ENCODE measurements at places on chromosomes 3 and 15.

DNA sequence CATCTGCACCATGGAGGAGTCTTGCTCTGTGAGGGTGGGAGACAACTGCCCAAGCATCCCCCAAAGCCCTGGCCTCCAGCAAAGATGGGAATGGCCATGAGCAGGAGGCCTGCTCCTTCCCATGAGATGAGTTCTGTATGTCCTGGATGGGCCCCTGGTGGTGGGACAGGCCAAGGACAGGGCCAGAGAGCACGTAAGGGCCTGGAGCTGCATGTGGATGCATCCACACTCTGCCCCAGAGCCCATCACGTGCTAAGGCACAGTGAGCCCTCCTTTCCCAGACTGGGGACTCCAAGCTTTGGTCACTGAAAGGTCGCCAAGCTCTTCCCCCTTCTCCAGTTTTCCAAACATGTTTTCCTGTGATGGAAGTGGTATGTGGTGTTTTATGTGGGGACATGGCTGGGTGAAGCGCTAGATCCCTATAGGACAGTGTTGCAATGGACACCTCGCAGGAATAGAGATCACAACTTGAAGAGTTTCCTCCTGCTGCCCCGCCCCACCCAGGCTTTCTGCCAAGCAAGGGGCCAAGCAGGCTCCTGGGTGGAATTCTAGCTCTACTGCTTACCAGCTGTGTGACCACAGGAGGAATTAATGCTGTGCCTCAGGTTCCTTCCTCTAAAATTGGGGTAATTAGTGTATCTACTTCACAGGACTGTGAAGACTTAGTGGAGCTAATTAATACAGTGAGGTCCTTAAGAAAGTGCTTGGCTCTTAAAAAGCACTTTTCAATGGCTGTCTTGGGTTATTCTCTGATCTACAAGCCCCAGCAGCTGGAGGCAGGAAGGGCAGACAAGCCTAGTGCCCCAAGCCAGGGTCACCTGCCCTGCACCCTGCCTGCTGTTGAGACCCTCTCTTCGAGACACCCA, 106.4 kb upstream of the RPL32 start:
- no peak for DNase-seq

DNA sequence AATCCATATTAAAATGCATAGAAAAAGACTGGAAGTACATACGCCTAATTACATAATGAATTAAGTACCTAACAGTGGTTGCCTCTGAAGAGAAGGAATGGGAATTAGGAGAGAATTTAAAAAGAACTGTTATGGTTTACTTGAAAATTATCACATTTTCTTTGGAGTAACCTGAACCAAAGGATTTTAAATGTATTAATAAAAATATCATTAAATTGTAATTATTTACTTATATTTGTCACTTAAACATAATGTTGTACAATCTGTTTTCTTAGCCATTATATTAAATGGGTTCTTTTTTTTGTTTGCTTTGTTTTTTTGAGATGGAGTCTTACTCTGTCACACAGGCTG, 114.2 kb upstream of the SLC7A14 start:
- no peak for DNase-seq

DNA sequence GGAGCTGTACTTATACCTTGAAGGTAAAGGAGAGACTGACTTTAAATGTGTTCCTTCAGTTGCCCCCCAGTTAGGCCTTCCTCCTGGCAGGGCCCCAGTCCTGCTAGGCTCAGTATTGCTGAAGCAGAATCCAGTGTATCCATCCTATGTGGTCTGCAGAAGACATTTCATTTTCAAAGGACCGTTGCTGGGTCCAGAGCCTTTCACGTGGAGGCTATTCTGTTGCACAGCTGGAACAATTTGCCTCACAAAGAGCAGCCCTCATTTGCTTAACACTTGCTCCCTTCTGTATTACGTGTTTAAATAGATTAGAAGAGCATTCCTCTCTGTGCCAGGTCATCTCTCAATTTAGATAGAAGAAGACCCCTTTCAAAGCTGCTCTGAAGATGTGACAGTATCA, 78.9 kb upstream of the CFAP20DC start:
- DNase-seq: no peak

- DNase-seq: no peak
These were observed 227.6 kb downstream of the MFSD1 start for GRCh38 chr3:159029306-159030026.

GRCh38 chr15:64430000-64430735, 30.2 kb upstream of the ZNF609 start:
- no peak for DNase-seq

DNA sequence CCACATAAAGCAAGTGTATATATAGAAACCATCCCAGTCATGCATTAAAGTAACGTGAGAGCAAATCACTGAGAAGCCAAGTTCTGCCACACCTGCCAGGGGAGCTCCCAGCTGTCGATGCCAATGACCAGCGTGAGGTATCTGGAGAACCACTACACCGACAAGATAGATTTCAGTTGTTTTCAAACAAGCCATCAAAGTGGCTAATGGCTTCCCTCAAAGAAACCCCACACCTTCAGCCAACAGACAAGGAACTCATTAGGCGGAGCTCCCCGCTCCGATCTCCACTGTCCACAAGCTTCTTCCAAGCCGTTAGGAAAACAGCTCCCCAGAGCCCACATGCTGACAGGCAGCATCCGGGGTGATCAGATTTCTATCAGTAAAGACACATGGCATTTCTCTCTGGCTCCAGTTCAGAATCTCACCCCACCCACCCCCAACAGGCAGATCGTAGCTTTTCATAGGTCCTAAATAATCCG, 54.2 kb upstream of the SPATA12 start:
- DNase-seq: no peak

- no peak for DNase-seq
These were observed 153.7 kb upstream of the BFSP2 start for GRCh38 chr3:133246119-133246518.

GRCh38 chr3:148211725-148212124, 486.0 kb upstream of the AGTR1 start:
- DNase-seq: no peak

- no peak for DNase-seq
These were observed 36.2 kb downstream of the VGLL3 start for GRCh38 chr3:86954747-86955146.

DNA sequence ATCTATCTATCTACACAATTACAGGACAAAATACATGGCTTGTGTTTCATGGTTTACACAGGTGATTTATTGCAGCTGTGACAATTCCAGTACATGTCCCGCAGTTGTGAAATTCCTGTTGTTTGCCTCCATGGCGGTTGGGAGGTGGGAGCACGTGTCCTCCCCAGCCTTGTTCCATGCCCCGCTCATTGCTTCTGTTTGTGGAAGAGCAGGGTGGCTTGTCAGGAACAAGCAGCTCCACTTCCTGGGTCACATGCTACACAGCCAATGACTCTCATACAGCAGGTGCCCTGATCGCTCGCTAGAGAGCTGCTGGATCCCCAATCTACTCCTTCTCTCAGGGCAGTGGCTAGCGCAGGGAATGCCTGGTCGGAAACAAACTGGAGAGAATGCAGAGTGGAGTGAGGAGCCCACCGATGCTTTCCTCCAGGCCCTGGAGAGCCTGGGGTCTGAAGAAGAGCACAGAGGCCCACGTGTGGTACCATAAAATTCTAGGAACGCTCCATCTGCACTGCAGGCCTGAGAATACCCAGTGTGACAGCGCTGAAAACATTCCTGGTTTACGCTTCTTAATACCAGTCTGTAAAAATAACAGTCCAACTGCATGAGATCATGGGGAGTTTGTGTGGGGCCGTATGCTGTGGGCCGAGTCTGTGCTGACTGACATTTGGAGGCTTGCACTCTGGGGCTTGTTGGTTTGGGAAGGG, 270.6 kb upstream of the RGMA start:
- DNase-seq: no peak

GRCh38 chr3:143601723-143602484, 246.4 kb downstream of the SLC9A9 start:
- DNase-seq: no peak

GRCh38 chr3:117801912-117802239, 1092.3 kb downstream of the TUSC7 start:
- DNase-seq: no peak

GRCh38 chr15:69983696-69984265, 113.9 kb downstream of the TLE3 start:
- DNase-seq: no peak

- DNase-seq: no peak
These were observed 132.1 kb upstream of the KLHL25 start for GRCh38 chr15:85926834-85927233.

GRCh38 chr3:65252266-65252665, 564.5 kb upstream of the ADAMTS9 start:
- DNase-seq: no peak

DNA sequence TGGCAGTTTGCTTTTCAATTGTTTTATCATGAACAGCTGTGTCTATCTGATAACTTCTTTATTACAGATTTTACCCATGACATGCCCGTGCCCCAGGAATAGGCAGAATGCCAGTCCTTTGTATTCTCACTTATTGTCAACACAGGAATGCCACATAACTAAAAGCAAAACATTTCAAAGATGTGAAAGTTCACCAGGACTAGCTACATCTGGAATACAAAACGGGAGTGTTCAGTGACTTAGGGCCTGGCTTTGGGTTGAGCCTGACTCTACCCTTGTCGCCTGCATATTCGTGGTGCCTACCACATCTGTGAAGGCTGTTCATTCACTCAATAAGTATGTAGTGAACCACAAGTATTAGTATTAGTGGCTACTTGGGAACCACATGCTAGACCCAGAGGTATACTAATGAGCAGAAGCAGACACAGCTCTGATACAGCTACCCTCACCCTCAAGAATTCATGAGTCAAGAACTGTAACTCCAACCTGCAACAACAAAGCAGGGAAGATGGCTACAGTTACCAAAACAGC, 2.9 kb downstream of the TNFSF10 start:
- no peak for DNase-seq

DNA sequence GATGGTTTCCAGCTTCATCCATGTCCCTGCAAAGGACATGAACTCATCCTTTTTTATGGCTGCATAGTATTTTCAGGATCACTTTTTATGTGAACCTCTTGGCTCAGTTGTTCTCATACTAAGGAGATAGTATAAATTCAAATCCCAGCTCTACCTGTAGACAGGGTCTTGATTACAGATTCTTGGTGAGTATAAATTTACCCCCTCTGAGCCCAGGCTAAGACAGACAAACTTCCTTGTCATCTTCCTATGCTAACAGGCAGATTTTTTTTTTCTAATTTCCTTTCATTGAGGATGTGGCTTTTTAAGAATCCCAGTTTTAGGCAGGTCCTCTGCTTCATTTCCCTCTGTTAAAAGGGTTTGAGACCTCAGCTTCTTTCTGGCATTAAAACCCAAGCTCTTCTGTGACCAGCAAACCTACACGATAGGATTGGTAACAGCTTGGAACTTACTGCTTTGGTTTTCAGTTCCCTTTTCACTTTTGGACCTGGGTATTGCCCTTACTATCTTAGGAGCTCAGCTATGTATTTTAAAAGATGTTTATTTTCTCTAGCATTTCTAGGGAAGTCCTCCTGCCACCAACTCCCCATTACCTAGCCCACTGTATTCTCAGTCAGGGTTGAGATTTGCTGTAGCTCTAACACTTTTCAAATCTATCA, 72.5 kb downstream of the VPS8 start:
- no peak for DNase-seq

- no peak for DNase-seq
These were observed 2.0 kb upstream of the JMJD7 start for GRCh38 chr15:41825572-41826535.

GRCh38 chr15:47371939-47372338, 345.4 kb upstream of the SEMA6D start:
- no peak for DNase-seq
